ENCODE measurements at places on chromosomes 7 and 10.
A peak's percentile ranks its signal among the peaks of the same experiment; 100 is the strongest.

GRCh38 chr7:55439627-55440026 lies 74.5 kb downstream of the LANCL2 start:
- DNase-seq: no peak

DNA sequence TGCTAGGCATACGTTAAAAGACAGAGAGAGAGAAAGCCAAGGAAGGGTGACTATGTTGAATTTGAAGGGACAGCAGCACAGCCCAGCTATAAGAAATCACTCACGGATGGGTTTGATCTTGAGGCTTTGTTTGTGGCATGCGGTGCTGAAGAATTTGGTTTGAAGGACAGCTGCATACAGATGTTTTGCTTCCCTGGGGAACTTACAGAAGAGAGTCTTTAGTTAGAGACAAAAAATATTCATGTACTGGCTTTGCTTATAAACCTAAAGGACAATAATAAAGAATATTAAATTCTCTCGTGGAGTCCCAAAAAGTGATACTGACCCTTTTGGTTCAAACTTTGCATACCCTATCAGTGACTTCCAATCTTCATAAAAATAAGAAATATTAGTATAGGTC lies 491.4 kb downstream of the NEBL start:
- no peak for DNase-seq

GRCh38 chr10:46526682-46527038 lies 29.8 kb downstream of the GPRIN2 start:
- no peak for DNase-seq

DNA sequence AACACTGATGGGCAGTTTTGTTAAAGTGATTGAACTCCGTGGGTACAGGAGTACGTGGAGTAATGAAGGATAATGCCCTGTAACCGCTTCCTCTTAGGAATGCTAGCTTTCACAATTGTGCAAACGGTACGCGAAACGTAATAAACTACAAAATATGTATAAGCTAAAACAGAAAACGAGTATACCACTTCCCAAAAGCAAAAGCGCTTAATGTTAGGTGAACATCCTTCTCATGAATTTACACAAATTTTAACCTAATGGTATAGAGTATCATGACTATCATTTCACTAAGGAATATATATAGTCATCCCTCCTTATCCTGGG lies 395 bp upstream of the ZNF25 start:
- DNase-seq: no peak

DNA sequence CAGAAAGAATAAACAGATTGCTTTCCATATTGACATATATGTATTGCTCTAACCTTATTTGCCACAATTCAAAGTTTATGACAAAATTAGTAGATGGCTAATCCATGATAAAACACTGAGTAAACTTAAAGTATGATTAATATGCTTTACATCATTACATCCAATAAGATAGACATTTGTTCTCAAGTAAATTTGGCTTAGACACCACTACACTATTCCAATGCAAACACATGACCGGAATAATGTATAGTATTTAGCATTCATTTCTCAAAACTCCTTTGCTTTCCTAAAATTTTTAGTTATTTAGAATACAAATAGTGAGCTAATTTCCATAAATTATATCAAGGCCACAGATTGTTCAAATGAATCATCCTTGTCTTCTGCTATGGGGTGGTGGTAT lies 20.2 kb downstream of the SEM1 start:
- DNase-seq: no peak

DNA sequence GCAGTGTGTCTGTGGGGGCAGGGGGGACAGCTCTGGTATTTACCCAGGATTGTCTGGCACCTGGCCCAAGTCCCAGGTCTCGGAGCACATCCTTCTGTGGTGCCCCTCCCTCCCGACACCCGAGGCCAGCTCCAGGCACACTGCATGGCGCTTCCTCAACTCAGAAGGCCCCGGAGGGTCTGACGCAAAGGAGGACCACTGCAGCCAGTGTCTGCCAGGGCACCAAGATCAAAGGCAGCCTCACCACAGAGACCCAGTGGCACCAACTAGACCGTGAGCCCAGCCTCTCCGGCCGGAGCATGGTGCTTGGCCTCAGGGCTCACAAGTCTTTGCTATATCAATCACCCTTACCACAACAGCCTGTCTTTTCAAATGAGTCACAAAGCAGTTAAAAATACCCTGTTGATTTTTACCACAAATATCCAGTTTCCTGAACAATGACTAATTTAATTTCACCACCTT lies 99.3 kb upstream of the DDC start:
- DNase-seq: no peak

DNA sequence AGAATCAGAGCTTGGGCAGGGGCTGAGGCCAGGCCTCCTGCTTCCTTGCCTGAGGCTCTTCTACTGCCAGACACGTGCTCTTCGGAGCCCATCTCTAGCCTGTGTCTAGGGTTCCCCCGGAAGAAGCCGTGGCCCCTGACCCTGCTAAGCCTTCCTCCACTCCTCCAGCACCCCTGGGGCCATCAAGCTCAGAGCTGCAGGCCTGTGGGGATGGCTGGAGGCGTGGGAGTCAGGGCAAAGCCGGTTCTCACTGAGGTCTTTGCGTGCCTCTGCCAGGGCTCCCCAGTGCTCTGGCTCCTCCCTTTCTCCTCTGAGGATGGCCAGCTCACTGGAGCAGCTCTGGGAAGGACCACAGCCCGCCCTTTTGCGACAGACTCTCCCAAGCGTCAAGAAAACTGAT lies 34.4 kb downstream of the GHRHR start:
- DNase-seq: no peak

GRCh38 chr7:15821484-15822427 lies 135.3 kb upstream of the MEOX2 start:
- no peak for DNase-seq

GRCh38 chr7:135925210-135925609 lies 51.9 kb downstream of the MTPN start:
- DNase-seq: no peak

- DNase-seq: no peak
These were observed 1.4 kb downstream of the TRA2A start for GRCh38 chr7:23530405-23530804.

DNA sequence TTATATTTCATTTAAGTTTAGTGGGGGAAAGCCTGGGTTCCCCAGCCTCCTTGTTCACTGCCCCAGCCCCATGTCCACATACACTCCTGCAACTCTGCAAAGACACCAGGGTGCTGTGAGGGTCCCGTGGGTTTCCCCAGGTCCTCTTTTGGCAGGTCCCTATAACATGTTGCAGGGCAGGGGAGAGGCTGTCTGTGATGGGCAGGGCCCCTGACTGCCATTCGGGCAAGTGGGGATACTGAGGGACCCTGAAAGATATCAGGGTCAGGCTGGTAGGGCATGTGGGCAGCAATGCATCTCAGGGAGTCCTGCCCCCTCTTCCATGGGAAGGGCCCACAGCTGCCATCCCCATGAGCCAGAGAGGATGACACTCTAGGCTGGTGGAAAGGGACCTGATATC lies 28.4 kb downstream of the RASGEF1A start:
- DNase-seq: no peak

DNA sequence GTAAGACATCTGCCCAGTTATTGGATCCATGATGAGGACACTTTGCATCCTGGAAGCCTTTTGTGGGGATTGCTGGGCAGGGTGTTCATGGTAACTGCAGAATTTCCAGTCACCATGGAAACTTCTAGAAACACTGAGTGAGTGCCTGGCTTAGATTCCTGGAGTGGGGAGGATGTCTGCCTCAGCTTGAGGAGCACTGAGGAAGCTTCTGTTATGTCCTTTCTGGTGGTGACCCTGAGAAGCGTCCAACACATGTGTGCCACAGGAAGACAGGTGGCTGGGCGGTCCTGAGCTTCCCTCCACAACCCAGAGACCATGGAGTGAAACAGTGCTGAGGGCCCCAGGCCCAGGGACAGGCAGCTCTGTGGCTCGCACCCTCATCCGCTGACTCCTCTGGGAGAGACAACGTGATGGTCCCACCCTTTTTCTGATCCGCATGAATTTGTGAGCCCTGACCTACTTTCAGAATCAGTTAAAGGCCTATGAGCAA lies 191.8 kb upstream of the CXCL12 start:
- DNase-seq: no peak

DNA sequence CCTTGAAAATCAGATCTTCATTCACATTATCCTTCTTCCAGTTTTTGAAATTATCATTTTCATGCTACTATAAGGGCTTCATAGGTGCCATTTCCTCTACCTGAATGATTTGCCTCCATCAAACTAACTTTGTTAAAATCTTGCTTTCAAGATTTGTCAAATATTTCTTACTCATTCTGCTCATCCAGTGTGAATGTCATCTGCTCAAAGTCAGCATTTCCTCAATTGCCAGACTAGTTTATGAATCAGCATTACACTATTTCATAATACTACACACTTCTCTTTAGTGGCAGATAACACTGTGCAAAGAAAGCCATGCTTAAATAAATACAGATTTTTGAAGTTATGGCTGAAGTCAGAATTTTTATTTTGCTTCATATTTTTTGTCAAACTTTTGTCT lies 21.3 kb upstream of the LIPF start:
- no peak for DNase-seq

DNA sequence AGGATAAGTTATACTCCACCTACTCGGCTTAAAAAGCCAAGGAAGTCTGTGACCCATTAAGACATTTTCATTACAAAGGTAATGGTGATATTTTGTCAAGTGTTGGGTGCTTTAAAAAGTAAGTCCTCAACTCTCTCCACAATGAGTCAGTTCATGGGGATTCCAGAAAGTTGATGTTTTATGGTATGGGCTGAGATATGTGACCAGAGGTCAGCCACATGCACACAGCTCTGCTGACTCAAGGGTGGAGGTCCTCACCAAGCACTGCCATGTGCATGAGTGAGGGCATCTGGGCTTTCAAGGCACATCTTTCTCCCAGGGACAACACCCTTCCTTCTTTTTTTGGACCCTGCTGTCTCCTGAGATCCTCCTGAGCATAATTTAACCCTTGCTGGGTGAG lies 292.9 kb downstream of the PTEN start:
- DNase-seq: no peak

DNA sequence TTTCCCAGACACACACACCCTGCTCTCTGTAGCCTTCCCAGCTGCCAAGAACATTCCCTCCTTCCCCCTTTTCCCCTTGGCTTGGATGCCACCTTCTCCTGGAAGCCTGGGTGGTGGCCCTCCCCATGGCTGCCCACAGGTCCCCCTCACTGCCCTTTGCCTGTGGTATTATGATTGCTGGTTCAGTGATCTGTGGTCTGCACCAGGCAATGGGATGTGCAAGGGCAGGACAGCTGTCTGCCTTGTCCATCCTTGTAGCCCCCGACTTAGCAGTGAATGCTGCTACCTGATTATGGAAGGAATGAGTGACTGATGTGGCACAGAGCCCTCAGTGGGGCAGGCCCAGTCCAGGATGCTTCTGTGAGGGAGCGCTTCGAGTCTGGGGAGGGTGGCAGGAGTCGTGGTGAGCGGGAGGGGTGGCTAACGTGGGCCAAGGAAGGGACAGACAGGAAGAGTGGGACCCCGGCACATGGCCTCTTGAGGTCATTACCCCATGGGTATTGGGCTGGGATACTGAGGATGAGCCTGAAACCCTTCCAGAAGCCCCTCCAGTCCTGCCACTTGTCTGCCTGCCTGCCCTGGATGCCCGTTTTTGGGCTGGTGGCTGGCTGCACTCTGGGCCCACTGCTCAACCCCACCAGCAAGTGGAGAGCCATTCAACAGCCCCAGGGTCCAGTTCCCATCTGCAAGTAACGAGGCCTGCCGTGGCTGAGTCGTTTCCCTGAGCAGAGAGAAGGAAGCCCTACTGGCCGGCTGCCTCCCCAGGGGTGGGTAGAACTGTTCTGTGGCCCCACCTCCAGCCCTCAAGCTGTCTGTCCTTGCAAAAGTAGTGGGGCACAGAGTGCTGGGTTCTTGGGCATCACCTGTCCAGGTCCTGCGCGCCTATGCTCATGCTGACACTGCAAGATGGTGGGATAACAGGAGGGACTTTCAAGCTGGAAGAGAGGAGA lies 8.8 kb downstream of the CHST3 start:
- no peak for DNase-seq

GRCh38 chr7:28575241-28575643 lies 162.9 kb downstream of the CREB5 start:
- DNase-seq: no peak

DNA sequence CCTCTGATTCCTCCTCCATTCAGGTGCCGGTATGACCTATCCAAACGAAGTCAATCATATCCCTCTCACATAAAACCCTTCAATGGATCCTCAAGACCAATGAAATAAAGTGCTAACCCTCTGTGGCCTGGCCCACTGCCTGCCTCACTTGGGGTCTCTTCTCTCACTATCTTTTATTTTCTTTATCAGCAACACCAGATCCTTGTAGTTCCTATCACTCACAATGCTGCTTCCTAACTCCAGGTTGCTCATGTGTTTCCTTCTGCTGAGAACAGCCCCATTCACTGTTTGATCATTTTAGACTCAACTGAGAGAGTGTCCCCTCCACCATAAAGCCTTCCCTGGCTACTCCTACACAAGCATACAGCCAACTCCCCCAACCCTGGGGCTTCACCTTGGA lies 180.6 kb downstream of the DOCK4 start:
- no peak for DNase-seq

DNA sequence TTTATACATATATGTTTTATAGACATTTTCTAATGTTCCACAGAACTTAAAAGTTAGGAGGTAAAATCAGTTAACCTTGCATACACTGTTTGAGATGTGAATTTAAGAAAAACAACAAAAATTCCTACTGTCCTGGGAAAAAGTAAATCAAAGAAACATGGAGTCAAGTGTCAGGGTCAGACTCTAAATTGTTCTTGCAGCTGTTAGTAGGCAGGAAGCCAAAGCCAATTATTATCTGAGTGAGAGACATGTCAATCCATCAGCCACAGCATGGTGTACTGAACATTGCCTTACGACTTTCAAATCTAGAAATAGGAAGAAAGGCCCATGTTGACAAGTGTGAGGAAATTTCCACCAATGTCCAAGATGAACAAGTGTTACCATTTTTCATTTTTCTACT lies 461.2 kb upstream of the MBL2 start:
- DNase-seq: no peak

GRCh38 chr7:45638916-45639315 lies 64.7 kb downstream of the ADCY1 start:
- DNase-seq: no peak

GRCh38 chr10:56116684-56117083 lies 244.4 kb downstream of the ZWINT start:
- no peak for DNase-seq

DNA sequence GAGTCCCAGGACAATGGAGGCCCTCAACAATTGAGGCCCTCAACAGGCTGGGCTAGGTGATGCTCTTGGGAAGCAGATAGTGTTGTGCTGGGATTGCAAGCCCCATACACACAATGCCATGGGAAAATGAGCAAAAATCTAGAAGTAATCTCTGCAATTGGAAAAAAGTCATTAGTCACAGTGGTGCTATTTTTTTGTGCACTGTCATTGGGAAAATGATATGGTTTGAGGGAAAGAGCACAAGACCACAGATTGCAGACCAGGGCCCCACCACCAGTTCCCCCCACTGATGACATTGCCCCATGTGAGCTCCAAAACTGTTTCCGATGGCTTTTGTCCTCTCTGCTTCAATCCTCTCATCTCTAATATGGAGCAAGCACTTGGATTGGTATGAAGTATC lies 1.9 kb downstream of the KCTD7 start:
- no peak for DNase-seq

GRCh38 chr7:130990178-130990832 lies 256.3 kb upstream of the KLF14 start:
- peak; percentile 45 for DNase-seq

Measured in CD8-positive, alpha-beta memory T cell (primary cell).